Stimulated activated CD4-positive, alpha-beta T cell treated with anti-CD3 and anti-CD28 coated beads, Interleukin-4, amount 100 ng/mL, for 24 hours (primary cell): ENCODE measurements at places on chromosomes 1 and 21.
A peak's percentile ranks its signal among the peaks of the same experiment; 100 is the strongest.

- DNase-seq, result no peak
Measured at GRCh38 chr21:45821998-45822397, 159.6 kb upstream of the COL6A1 start.

- no peak for DNase-seq
Measured at GRCh38 chr1:214900590-214900989, 181.9 kb upstream of the KCNK2 start.

GRCh38 chr1:229203030-229203751 is 67.7 kb upstream of the RAB4A start:
- DNase-seq, result no peak

DNA sequence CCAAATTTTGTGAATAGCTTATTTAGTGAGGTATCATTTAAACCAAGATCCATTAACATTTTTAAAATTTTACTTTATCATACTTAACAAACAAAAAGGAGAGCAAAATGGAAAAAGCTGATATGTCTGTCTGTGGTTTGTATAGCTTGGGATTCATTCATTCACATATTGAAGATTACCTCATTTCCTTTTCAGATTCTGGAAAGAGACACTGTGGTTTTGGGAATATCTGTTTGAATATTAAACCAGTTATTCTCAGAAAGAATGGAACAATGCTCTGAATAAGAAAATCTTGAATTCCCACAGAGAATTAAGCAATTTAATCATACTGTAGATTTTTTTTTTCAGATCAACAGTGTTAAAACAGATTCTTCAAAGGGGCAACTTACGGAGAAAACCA is 93.8 kb upstream of the PRDX6 start:
- DNase-seq, result no peak

DNA sequence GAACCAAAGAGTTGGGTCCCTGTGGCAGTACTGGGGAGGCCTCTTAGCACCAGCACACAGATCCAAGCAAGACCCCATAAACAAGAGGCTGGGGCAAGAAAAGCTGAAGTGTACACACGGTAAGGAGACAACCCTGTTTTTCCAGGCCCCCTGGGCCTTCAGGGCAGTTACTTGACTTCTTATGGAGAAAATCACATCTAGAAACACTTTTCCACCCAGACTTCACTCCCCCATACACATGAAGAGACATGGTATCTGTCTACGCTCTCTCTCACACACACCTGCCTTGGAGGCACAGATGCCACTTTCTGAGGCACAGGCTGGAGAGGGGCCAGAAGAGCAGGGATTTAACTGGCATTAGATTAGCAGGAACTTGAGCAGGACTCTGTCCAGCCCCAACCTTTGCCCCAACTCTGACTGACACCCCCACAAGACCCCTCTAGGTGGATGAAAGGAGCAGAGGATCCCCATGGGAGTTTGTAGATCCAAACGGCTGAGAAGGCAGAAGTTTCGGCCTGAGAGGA is 2.2 kb downstream of the CERS2 start:
- no peak for DNase-seq

GRCh38 chr1:230114237-230114651 is 47.2 kb downstream of the GALNT2 start:
- DNase-seq, result no peak

DNA sequence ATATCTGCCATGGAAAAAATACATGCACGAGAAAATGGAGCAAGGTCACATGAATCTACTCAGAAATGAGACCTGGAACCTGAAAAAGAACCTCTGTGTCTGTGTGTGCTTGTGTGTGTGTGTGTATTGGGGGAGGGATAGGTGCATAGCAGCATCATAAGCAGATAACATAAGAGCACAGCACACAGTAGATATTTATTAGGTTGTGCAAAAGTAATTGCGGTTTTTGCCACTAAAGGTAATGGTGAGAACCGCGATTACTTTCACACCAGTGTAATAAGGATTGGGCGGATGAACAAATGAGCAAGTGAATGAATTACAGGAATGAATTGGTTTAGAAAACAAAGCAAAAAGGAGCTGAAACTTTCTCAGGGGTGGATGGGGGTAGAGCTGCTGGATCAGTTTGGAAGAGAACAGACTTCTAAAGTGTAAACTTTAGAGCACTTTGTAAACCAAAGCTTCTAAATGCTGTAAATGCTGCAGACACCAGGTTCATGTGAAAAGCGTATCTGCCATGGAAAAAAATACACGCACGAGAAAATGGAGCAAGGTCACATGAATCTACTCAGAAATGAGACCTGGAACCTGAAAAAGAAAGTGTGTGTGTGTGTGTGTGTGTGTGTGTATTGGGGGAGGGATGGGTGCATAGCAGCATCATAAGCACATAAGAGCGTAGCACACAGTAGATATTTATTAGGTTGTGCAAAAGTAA is 156.9 kb downstream of the TOMM20 start:
- no peak for DNase-seq

GRCh38 chr1:192561301-192561700 is 14.3 kb upstream of the RGS1 start:
- no peak for DNase-seq

DNA sequence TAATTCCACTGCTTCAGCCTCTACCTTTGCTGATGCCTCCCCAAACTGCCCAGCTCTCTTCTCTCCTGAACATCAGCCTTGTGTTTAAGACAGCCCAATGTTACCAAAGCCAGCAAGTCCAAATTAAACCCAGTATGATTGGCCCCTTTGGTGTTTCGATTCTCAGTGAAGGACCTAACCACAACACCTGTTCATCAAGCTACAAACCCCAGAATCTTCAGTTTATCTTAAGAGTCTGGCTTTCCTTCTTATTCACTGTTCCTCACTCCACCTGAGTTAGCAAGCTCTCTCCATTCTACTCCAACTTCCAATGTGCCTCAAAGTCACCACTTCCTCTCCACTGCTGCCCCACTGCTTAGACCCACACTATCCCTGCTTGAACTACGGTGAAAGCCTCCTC is 25.5 kb upstream of the ITPKB start:
- DNase-seq, result no peak

GRCh38 chr1:36098650-36099365 is 10.1 kb downstream of the ADPRS start:
- no peak for DNase-seq

GRCh38 chr1:199290186-199290585 is 651.3 kb downstream of the PTPRC start:
- no peak for DNase-seq

DNA sequence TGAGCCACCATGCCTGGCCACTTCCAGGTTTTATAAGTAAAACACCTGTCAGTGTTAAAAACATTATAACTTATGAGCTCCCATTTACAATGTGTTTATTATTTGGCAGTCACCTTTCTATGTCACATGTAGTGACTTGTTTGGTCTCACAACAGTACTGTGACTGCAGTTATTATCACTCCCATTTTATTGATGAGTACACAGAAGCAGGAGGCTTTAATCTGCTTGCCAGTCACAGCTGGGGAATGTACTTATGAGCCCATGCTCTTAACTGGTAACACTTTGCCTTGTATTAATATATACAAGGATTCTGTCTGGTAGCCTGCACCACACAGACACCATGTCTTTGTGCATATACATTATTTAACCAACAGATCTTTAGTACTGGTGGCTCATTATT is 31.1 kb upstream of the BACH1 start:
- no peak for DNase-seq

DNA sequence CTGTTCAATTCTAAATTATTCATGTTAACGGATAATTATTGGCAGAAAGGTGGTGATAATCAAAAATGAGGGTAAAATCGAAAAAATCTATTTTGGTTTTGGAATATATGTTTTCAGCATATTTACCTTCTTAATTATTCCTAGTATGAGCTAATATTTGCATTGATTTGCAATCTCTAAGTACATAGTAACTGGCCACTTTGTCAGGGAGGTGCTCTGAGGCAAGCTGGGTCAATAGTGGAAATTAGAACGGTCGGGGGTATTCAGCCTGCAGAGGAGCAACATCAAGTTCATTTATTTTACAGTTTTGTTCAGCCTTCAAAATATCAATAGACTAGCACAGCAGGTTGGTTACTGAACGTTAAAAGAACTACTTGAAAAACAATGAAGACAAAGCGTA is 1.8 kb downstream of the OTUD7B start:
- no peak for DNase-seq

- DNase-seq, result no peak
Measured at GRCh38 chr1:29029667-29030066, 94.0 kb downstream of the TMEM200B start.

- no peak for DNase-seq
Measured at GRCh38 chr1:3226191-3226590, 157.2 kb downstream of the PRDM16 start.

GRCh38 chr1:85911742-85912141 is 203.5 kb upstream of the ZNHIT6 start:
- DNase-seq, result no peak

DNA sequence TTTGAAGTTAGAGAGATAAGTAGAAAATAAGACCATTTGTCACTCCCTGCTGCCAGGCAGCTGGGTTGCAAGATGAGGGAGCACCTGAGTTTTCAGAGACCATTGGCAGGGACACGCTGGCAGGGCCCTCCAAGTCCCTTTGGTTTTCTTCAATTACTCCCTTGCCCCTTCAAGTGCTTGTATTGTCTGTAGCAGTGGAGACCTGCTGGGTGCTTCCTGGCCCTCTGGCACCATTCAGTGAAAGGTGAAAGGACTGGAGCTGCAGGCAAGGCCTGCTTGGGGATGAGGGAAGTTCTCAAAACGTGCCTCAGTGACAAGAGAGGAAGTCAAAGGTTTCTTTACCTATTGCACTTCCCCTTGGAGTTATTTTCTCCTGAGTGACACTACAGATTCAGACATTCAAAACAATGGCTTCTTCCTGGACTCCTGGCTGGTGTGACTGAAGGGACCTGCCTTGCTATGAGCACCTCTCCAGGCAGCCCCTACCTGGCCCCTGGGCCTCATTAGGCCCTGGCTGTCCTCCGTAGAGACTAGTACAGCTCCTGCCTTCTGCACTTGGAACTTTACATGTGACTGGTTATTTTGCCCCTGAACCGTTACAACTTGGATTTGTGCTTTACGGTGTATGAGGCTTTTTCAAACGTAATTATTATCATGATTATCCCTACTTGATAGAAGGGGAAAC is 100.1 kb downstream of the C1orf21 start:
- DNase-seq, result no peak

DNA sequence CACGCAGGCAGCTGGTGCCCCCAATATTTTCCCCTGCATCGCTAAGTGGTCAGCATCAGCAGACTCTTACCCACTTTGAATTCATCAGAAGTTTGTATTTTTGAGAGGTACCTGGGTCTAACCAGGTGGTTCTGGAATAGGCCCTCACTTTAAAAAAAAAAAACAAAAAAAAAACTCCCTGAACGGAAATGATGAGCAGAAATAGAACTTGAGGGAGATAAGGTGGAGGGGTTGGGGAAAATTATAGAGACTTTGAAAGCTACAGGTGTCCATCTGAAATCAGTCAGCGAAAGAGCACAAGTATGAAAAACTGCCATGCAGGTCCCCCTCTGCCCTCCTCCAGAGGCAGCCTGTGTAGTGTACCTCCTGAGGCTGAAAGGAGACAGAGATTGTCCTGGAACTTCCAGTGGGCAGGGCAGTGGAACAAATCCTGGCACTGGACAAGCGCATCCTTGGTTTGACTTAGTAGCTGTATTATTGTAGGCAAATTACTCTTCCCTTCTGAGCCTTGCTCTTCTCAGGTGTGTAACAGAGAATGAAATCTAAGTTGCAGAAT is 1.2 kb downstream of the SLAMF7 start:
- no peak for DNase-seq

GRCh38 chr1:16120940-16121410 is 34.9 kb downstream of the EPHA2 start:
- DNase-seq, result no peak

DNA sequence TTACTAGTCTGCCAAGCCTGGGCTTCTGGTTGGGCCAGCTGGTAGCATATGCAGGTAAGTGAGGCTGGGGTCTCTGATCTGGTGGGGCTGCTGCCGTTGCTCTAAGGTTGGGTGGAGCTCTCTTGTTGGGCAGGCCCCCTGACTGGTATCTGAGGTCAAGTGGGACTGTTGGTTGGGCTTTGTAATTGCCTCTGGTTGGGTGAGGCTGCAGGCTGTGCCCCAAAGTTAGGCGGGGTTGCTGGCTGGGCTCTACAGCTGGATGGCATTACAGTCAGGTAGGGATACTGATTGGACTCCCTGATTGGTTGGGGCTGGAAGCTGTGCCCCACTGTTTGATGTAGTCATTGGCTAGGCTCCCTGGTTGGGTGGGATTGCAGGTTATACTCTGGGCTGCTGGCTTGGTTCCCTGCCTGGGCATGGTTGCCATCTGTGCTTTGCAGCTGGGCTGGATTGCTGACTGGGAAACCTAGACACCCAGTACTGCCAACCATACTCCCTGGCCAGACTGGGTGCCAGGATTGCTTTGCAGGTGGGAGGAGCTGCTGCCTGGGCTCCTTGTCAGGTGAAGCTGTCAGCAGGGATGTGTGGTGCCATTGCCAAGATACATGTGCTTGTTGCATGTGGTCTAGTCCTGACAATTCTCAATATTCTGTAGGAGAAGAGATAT is 130.5 kb downstream of the RABGAP1L start:
- no peak for DNase-seq

DNA sequence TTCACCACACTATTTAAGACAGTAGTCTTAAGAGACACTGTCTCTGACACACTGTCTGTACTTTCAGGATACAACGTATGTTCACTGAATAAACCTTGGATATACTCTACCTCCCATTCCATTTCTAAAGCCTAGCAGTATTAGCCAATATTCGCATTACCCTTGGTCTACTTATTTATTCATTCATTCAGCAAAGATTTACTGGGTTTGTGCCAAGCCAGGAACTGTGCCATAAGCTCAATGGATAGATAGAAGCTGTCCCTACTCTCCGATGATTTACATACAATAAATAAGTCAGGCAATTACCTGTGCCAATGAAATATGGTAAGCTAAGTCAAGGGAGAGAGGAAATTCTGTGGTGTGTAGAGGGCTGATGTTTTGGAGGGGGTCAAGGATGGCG is 195.2 kb upstream of the RAB4A start:
- DNase-seq, result no peak

- DNase-seq, result no peak
Measured at GRCh38 chr1:167645140-167645541, 15.1 kb downstream of the RCSD1 start.

- peak; percentile 71 for DNase-seq
Measured at GRCh38 chr1:156927215-156928042, 7.0 kb downstream of the LRRC71 start.

DNA sequence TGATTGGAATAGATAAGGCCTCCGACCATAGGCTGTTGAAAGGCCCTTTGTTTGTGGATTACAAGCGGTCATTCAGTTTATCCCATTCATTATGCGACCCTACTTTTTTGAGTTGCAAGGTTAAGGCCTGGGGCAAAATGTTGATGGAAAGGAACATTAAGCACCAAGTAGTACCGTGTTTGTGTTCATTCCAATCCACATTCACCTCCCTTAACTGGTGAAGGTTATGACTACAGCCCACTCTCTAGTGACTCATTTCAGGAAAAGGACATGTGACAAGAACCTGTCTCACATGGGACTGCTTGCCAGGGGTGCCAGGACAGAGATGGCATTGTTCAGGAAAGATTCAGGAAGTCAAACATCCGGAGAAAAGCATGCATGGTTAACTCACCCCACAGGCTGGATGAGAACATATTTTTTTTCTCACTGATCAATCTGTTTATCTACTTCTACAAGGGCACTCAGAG is 81.6 kb downstream of the CD58 start:
- no peak for DNase-seq
